ENCODE measurements at places on chromosomes 3 and 15.

- no peak for DNase-seq
- H3K27me3 ChIP-seq: no peaks in the 10 kb centered on the region
- H3K4me3 ChIP-seq: no peak overlapping the region
- H3K4me1 ChIP-seq: peaks cover 6% of the 10 kb centered on the region
Measured at GRCh38 chr3:127763816-127764215, 58.5 kb downstream of the MGLL start.

- no peak overlapping the region for H3K27ac ChIP-seq
- no peak overlapping the region for H3K4me3 ChIP-seq
- no peak for DNase-seq
- no peaks in the 10 kb centered on the region for H3K36me3 ChIP-seq
- H3K4me1 ChIP-seq: peaks cover 7% of the 10 kb centered on the region
- H3K27me3 ChIP-seq: no peaks in the 10 kb centered on the region
Measured at GRCh38 chr3:120174811-120175539, 80.7 kb upstream of the GSK3B start.

DNA sequence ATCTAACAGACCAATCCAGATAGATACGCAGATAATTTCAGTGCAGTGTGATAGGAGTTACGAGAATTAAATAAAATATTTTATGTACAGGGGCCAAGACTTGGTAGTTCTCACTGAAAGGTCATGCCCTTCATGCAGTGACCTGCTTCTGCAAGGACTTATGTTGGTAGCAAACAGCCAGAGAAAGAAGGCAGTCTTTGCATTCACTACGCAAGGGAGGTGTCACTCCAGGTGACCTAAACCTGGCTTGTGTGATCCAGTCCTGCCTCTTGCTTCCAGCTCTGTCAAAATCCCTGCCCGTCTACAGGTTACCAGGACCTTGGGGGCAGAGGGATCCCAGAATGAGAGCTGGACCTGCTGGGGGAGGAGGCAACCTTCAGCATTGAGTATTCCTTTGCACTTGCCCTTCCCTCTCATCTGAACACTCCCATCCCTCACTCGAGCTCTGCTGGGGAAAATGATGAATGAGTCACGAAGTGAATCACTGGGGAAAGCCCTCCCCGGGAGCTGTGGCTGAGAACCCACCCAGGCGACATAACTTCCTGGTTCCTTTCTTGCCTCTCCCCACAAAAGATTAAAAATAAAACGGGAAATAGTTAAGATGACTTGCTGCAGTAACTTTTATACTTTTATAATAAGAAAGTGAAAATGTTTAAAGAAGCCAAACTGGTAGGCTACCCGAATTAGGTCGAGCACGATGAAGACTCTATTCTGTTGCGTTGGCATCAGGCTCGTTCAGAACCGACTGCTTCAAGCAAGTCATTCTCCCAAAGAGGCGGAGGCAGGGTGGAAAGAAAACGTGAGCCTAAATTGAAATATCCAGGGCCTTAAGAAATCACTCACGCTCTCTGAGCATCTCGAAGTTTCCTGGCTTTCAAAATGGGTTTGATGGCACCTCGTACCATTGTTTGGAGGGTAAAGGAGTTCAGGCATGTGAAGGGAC lies 216.1 kb downstream of the SLCO3A1 start:
- peaks cover 2% of the 10 kb centered on the region for H3K4me1 ChIP-seq
- H3K4me3 ChIP-seq: no peak overlapping the region
- no peaks in the 10 kb centered on the region for H3K36me3 ChIP-seq
- no peaks in the 10 kb centered on the region for H3K27me3 ChIP-seq
- no peak for DNase-seq

DNA sequence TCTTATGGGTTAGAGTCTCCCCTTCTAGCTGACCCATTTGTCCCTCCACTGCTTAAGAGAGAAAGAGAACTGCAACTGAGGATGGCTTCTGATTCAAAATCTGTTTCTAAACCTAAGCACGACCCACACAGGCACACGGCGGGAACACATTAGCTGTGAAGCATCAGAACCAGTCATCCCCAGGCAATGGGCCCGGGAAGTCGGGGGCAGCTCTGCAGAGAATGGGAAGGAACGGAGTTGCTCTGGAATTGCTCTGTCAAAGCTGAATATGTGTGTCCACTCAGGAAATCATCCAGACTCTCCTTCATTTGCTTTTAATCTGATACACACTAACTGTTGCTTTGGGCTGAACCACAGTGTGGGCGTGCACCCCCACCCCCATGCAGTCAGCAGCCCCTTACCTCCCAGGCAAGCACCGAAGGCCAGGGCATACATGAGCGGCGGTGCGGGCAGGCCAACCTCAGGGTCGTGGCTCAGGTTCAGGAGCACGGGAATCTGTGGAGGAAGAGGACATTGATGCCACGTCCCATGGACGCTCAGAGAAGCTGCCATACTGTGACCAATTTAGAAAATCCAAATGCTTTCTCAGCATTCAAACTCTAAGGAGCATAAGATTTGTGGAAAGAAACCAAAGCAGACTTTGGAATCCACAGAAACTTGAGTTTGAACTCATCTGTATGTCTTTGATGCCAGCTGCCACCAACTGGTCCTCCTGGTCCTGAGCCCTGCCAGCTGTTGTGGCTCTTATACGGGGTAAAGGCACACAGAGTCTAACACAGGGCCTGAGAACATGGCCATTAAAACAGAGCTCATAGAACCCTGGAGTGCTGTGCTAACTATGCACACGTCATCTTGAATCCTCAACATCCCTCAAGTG lies 247.9 kb downstream of the OCA2 start:
- no peaks in the 10 kb centered on the region for H3K27me3 ChIP-seq
- no peak for DNase-seq
- H3K4me1 ChIP-seq: no peaks in the 10 kb centered on the region

DNA sequence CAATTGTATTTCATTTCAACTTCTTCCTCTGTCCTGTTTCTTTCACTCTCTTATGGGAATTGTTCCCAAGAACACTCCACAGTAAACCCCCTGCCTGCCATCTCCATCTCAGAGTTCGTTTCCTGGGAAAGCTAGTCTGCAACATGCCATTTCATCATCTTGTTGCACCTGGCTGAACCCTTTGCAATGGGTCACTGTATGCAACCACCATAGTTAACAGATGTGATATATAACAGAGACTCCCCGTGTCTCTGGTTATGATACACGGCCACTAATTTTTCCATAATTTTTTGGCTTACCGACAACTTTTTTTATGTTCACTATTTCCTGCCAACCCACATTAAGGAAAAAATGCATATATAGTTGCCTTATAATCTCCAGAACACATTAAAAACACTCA lies 95.5 kb downstream of the CHST2 start:
- no peak overlapping the region for H3K4me3 ChIP-seq
- no peak for DNase-seq

DNA sequence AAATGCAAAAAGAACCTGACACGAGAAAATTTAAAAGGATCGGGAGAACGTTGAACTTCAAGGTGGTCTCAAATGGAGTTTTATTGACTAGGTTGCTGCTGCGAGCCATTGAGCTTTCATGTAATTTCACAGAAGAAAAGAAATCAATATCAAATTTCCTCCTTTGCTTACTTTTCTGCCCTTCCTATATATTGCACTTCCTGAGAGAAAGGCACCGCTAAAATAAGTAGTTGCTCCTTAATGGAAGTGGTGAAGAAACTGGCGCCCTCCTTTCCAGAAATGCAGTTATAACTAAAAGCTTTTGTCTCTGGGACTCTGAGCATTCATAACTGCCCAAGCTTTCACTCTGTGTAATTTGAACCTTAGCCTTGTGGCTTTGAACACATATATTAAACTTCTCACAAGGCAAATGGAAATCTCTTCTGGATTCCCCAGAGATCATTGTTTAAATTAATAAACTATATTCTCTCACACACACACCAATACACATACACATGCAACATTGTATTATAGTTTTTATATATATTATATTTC lies 13.4 kb downstream of the EID1 start:
- H3K4me3 ChIP-seq: no peak overlapping the region
- no peaks in the 10 kb centered on the region for H3K4me1 ChIP-seq
- DNase-seq: no peak

Measured in large intestine (tissue), 12 donors.